ENCODE measurements at places on chromosomes 3 and 15.

DNA sequence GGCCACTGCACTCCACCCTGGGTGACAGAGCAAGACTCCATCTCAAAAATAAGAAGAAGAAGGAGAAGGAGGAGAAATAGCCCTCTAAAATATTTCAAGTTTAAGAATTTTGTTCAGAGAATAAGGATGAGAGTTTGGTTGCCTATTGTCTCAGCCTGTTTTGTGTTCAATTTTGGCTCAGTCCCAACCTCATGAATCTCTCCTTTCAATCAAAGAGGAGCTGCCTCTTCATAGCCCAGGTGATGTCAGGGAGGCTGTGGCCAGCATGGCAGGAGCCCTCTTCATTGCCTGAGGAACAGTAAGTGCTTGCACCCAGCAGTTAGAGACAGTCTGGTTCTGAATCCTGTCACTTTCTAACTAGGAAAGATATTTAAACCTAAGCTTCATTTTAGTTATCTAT, 55.0 kb downstream of the BDH1 start:
- no peak for DNase-seq

- DNase-seq = no peak
Observed at GRCh38 chr15:59168536-59168935, 38.1 kb upstream of the LDHAL6B start.

DNA sequence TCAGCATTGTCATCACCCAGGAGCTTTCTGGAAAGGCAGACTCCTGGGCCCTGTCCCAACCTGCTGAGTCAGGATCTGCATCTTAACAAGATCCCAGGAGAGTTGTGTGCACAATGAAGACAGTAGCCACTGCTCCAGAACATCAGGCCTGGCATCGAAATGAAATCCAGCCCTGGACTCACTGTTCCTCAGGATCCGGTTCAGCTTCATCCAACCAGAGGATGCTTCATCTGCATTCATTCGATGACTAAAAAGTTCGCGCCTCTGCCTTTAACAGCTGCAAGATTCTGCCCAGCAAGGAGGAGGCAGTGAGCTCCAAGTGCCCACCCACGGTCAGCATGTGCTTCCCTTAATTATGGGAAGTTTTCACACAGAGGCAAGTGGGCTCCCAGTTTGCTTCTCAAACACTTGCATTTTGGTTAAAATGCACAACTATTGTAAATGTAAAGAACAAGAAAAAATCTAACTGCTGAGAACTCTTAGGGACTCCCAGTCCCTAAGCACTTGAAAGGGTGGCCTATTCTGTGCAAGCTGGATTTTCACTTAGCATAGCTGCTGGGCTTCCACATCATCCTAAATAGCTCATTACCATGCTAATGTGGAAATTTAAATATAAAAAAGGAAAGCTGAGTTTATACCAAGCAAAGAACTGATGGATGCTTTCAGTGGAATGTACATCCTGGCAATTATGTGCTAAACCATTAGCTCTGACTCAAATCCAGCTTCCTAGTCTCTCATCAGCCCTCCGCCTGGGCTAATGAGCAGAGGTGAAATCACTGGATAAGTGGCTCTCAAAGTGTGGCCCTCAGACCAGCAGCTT, 25.5 kb upstream of the ESYT3 start:
- DNase-seq = no peak

DNA sequence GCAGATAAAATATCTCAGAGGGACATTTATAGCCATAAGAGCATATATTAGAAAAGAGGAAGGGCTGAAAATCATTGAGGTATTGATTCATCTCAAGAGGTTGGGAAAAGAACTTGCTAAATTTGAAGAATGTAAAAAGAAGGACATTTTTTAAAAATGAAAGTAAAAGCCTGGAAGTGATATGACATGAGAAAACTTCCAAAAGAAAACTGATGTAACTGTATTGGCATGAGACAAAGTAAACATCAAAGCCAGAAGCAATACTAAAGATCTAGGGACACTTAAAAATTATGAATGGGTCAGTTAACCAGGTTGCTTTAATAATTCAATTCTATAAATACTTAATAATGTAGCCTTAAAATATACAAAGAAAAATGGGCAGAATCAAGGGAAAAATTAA, 31.9 kb downstream of the CEP63 start:
- DNase-seq = no peak

- no peak for DNase-seq
Observed at GRCh38 chr3:197352382-197352781, 54.0 kb upstream of the DLG1 start.

DNA sequence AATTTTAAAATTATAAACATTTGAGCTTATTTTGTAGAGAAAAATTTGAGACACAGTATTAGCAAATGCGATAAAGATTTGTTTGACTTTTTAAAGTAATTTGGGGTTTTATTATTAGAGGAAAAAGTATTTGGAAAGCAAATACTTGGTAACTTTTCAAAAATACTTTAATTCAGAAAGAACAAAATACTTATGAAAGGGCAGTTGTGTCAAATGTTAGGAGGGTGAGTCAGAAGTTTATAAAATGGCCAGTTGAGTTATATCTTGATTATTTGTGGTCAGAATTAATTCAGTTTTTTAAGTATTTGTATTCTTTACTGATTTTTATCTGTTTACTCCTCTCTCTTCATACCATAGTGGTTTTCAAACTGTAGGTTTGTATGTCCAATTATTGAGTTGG, 12.1 kb downstream of the LACTB start:
- DNase-seq = no peak

- no peak for DNase-seq
Observed at GRCh38 chr3:66083096-66083678, 44.5 kb upstream of the MAGI1 start.

DNA sequence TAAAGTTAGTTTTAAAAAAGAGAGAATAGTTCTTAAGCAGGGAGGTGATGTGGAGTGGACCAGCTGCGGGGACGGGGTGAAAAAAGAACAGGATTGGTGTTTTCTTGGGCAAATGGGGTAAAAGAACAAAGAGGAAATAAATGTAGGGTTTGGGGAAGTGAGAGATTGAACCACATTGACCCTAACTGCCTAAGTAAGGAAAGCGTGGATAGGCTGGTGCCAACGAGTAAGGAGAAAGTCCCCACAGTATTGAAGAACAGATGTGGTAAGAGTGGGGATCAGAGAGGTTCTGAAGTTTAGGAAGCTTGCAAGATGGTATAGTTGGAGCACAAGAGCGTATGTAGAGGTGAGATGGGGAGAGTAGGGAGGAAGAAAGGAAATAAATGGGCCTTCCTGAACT, 17.0 kb downstream of the IREB2 start:
- no peak for DNase-seq

DNA sequence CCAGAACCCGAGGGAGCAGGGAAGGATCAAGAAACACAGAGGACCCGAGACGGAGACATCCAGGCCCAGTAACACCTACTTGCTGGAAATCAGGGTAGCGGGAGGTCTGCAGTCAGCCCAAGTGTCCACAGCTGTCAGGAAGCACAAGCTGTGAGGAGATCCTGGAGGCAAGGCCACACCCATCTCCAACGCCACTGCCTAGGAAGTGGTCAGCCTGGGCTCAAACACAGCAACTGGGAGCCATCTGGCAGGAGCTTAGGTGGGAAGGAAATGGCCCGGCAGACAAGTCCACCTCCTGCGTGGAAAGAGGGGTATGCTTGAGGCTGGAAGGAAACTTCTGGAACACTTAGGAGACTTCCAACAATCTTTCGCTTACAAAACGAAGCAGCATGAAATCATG, 407.1 kb downstream of the VPS13C start:
- no peak for DNase-seq

- DNase-seq = no peak
Observed at GRCh38 chr3:196292286-196292923, 4.9 kb upstream of the PCYT1A start.

DNA sequence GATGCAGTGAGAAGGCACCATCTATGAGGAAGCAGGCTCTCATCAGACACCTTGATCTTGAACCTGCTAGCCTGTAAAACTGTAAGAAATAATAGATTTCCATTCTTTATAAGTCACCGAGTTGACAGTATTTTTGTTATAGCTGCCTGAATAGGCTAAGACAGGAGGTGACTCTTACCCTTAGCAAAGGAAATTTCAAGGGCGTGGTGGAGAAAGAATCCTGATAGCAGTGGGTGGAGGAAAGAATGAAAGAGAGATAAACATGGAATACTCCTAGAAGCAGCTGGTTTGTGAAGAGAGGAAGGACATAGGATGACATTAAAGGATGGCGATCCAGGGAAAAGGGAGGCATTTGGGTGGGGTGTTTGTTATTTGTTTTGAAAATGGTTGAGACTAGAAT, 41.4 kb downstream of the SIDT1 start:
- DNase-seq = no peak

DNA sequence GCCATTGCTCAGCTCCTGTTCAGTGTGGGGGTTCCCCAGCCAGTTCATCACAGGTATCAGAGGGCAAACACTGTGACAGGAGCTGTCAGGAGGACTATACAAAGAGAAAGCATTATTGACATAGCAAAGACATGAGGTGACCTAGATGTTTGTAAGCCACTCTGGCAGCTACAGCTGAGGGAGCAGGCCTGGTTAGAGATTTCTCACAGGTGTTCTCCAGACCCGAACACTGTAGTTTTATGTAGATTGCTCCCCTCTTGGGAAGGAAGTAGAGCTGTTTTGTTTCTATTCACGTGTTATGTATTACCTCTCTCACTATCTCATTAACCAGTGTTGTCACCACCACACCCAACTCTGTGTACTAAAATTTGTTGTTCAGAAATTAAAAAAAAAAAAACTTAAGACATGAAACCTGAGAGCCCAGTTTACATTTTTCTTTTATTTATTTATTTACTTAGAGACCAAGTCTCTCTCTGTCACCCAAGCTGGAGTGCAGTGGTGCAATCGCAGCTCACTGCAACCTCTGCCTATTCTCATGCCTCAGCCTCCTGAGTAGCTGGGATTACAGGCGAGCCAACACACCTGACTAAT, 123.7 kb downstream of the RBPMS2 start:
- DNase-seq = no peak

- DNase-seq = no peak
Observed at GRCh38 chr3:22569570-22569969, 633.6 kb upstream of the UBE2E2 start.

DNA sequence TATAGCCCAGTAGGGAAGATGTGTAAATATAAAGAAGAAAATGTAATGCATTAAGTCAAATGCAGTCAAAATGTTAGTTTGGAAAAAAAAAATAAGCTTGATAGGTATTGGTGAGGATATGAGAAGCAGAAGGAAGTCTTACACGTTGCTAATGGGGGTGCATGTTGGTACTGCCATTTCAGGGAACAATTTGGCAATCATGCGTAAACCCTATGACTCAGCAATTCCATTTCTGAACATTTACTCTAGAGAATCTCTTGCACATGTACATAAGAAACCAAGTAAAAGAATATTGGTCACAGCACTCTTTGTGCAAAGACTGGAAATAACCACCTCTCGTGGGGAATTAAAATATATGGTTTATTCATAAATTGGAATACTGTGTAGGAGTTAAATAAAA, 35.5 kb upstream of the TIMP4 start:
- no peak for DNase-seq

GRCh38 chr15:70486451-70487386, 276.6 kb downstream of the UACA start:
- DNase-seq = no peak

DNA sequence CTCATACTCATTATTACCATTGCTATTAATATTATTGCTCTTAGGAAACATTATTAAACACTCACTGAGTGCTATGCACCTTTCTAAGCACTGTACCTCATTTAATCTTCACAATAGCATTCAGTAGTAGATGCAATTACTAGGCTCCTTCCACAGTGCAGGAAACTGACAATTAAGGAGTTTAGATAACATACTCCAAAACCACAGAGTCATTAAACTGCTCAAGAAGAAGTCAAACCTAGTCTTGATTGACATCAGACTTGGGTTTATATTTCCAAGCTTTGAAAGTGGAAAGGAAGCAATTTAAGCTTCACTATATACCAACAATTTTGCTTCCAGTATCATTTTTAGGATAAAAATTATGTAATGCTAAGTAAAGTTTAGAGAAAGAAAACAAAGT, 490.1 kb upstream of the ARRDC4 start:
- DNase-seq = no peak

GRCh38 chr3:10594915-10595314, 89.5 kb upstream of the ATP2B2 start:
- DNase-seq = no peak

DNA sequence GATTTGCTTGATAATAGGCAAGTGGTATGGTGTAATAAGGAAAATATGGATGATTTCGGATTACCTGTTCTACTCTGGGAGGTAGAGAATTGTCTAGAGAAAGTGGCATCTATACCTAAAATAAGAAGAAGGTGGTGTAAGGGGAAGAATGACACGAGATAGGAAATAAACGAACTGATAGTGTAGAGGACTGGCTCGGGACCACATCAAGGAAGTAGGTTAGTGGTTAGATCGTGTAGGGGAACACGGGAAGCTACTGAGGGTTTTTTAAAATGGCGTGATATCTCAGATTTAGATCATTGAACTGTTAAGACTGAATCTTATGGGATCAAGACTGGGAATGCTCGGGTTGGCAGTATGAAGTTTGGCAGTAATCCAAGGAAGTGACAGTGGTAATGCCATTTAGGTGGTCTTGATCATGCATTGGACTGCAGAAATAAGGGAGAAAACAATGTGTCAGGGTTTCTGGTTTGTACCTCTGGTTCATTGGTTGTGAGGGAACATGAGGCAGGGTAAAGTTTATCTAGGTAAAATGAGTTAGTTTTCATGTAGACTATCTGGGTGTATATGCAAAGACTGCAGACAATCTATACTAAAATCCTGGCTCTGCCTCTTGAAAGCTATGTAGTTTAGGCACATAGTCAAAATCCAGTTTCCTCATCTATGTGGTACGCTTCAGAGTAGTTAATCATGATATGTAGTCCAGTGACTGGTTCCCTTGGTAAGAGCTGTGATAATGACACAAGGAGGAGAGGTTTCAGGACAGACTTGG, 7.4 kb downstream of the RPL14 start:
- DNase-seq = no peak

DNA sequence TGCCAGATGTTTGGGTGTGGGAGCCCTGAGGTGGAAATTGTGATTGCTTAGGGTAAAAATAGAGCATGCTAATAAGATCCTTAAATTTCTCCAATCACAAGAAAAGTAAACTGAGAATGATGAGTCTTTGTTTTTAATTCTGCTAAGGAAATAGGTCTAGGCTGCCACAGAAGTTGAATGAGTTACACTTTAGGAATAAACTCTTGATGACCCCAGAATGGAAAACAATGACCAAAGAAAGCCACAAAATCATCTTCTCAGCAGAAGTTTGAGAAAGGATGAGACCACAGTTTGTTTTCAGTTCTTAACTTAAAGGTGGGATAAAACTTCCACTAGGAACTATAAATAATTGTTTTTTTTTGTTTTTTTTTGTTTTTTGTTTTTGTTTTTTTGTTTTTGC, 164.6 kb upstream of the BCL6 start:
- no peak for DNase-seq

- no peak for DNase-seq
Observed at GRCh38 chr15:57582090-57582489, 9.6 kb upstream of the MYZAP start.

- no peak for DNase-seq
Observed at GRCh38 chr3:81913886-81914663, 152.6 kb upstream of the GBE1 start.

DNA sequence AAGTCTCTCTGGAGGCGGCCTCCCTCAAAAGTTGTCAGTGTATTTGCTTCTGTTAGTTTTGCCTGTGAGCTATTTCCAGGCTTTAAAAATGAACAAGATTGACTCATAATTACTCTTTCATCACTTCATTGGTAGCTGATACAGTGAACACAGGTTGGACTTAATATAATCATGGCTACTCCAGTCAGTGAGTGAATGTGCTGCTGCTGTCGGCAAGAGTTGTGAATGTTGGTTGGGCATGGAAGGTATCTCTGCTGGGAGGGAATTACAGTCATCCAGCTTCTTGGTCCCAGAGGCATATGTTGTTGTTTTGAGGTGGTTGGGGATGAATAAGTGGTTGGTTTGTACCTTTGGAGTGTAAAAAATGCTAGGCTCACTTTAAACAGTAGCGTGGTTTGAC, 11.5 kb downstream of the TCF12 start:
- no peak for DNase-seq

All from stimulated activated CD8-positive, alpha-beta memory T cell treated with anti-CD3 and anti-CD28 coated beads, Interleukin-7, amount 100 ng/mL, for 1 hour (primary cell).